ENCODE measurements at places on chromosomes 16 and 17.

DNA sequence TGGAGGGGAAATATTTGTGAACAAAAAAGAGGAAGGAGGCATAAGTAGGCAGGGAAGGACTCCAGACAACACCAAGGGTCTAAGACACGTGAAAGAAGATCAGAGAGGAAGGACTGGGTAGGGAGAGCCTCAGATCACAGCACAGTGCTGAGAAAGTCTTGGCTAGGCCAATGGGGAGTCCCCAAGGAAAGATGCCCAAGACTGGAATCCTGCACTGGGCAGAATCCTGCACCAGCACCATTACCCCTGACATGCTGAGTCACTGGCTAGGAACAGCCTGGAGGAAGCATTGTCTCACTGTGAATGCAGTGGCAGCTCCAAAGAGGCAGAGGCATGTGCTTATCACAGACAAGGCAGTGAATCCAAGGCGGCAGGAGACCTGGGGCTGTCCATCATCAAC is 19.2 kb downstream of the CLEC19A start:
- DNase-seq = no peak

GRCh38 chr16:53895433-53895832 is 191.5 kb downstream of the FTO start:
- DNase-seq = no peak

- no peak for DNase-seq
These were observed 6.5 kb downstream of the PSME3IP1 start for GRCh38 chr16:57179215-57179828.

DNA sequence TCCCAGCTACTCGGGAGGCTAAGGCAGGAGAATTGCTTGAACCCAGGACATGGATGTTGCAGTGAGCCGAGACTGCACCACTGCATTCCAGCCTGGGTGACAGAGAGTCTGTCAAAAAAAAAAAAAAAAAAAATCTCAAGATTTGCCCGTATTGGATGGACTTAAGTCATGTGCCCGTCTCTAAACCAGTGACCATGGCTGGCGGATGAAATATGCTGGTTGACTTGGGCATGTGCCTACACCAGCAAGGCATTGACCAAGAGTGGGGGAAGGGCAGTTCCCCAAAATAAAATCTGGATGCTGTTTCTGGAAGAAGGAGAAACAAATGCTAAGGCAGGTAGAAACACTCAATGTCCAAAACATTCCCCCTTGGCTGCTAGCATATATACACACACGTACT is 21.5 kb upstream of the COL1A1 start:
- DNase-seq = no peak

- DNase-seq = no peak
These were observed 101.3 kb upstream of the CHMP6 start for GRCh38 chr17:80890196-80890920.

- no peak for DNase-seq
These were observed 204.7 kb upstream of the TNRC6C start for GRCh38 chr17:77753691-77754245.

DNA sequence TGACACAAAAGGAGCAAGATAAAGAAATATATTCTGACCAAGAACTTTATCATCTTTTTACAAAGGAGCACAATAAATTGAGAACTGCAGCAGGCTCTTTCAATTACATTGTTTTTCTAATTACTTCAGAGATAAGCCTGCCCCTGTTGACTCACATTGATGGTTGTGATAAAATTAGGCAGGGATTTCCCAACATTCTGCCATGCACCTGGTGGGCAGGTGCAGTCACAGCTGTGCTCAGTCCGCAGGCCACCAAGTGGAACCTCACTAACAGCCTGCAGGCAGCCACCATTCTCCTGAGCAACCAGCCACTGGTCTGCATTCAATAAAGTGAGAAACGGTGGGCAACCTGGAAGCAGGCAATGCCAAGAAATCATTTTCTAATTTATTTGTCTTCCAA is 5.1 kb downstream of the FANCA start:
- no peak for DNase-seq

- DNase-seq = no peak
These were observed 1.5 kb downstream of the ZNF747 start for GRCh38 chr16:30533146-30533522.

GRCh38 chr16:20897253-20897897 is 2.8 kb downstream of the DCUN1D3 start:
- peak; percentile 62 for DNase-seq

DNA sequence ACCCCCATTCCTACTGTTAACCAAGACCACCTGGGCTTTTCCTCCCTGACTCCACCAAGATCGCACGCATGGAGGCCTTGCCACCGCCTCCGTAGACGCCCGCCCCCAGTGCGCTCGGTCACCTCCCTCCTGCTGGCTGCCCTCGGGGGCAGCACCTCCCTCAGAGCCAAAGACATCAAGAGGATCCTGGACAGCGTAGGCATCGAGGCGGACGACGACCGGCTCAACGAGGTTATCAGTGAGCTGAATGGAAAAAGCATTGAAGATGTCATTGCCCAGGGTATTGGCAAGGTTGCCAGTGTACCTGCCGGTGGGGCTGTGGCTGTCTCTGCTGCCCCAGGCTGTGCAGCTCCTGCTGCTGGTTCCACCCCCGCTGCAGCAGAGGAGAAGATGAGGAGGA is 1.2 kb downstream of the EFCAB3 start:
- DNase-seq = no peak

DNA sequence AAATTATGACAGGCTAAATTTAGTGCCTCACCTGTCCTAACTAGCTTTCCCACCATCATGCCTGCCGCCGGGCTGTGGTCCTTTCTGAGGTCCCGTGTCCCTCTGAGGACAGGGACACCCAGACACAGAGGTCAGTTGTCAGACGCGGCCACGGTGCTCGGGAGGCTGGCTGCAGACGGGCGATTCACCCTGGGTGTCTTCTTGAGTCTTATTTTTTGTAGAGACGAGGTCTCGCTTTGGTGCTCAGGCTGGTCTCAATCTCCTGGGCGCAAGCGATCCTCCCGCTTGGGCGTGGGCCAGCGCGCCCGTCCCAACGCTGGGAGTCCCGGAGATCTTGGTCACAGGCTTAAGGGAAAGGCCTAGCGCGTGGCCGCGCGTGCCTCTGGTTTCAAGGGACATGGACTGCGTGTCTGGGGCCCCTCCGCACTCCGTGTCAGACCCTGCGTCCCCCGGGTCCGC is 797 bp upstream of the RAB11FIP3 start:
- DNase-seq = peak; percentile 66

- no peak for DNase-seq
These were observed 4.4 kb upstream of the ACTG1 start for GRCh38 chr17:81517009-81517338.

- DNase-seq = no peak
These were observed 9.8 kb upstream of the MED11 start for GRCh38 chr17:4721203-4722135.

GRCh38 chr17:61361084-61361483 is 38.6 kb upstream of the TBX2 start:
- DNase-seq = peak; percentile 83

GRCh38 chr17:76737676-76738467 is at the start of gene MFSD11:
MFSD11 (plus strand) TSS chr17:76738119; CDS start chr17:76738353, 234 bp downstream.
- peak; percentile 98 for DNase-seq

GRCh38 chr17:48592577-48592976 is 1.0 kb downstream of the HOXB5 start:
- no peak for DNase-seq

- peak; percentile 88 for DNase-seq
These were observed 10.8 kb upstream of the MTMR4 start for GRCh38 chr17:58525239-58525638.
